ENCODE measurements at places on chromosomes 6 and 20.
A peak's percentile ranks its signal among the peaks of the same experiment; 100 is the strongest.

- no peak for DNase-seq
Observed at GRCh38 chr20:43011491-43011890, 178.2 kb downstream of the PTPRT start.

GRCh38 chr20:51199920-51200319 lies 177.0 kb upstream of the KCNG1 start:
- no peak for DNase-seq

GRCh38 chr6:85403331-85404015 lies 46.4 kb upstream of the NT5E start:
- peak; percentile 93 for DNase-seq

DNA sequence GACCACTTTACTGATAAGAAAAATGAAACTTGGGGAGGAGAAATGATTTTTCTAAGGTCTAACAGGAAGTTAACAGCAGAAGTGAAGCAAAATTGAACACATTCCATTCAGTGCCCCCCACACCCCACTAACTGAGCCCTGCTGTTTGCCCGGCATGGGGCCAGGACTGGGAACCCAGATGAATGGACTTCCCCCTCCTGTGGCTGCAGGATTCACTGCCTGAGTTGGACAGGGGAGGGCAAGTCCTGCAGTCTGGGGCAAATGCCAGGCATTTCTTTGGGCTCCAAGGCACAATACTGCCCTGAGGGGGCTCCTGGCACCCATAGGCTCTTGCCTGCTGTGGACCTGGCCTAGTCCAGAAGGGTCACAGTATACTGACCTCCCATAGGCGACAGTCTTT lies 28.3 kb downstream of the FYN start:
- no peak for DNase-seq

DNA sequence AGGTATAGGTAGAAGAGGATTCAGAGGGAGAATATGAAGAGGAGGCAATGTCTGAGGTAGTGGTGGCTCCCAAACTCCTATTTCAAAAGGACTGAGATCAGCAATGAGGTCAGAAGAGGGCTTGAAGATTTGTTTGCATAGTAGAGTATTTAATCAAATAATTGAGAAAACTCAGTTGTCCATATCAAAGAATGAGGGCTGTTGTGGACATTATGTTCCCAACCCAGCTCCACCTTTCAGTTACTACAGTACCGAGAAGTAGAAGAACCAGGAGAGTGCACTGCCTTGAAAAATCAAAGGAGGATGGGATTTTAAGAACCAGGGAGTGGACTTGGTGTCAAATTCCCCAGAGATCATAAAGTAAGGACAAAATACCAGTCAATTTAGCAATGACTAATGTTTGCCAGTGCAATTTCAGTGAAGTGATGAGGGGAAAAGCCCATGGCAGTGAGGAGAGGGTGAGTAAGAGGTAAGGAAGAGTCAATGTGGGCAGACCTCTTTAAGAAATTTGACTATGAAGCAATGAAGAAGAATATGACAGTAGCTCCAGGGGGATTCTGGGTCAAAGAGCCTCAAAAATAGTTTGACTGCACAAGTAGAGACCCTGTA lies 382.4 kb downstream of the PKHD1 start:
- no peak for DNase-seq

DNA sequence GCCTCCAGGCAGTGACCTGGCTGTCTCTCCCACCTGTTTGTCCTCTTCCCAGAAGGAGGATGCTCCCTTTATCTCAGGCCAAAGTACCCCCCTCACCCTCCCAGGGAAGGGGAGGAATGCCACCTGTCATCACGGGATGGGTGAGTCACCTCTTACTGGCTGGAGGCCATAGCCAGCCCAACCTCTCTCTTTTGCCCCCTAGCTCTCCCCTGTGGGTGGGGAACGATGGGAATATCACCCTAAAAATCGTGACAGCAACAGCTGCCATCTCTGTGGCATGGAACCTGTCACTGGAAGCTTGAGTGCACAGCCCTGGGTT lies 137.5 kb upstream of the PTPN1 start:
- no peak for DNase-seq

DNA sequence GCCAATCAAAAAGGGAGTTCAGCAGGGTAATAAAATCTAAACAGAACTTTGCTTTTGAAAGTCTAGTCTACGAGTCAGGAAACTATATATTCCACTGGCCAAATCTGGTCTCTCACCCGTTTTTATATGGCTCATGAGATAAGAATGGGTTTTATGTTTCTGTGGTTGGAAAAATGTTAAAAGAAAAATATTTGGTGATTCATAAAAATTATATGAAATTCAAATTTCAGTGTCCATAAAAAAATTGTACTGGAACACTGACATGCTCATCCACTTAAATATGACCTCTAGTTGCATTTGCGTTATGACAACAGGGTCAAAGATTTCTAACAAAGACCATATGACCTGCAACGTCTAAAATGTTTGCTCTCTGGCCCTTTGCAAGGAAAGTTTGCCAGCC lies 22.3 kb upstream of the LAMP5 start:
- DNase-seq, result peak; percentile 56

GRCh38 chr20:1207293-1207878 lies 4.1 kb downstream of the C20orf202 start:
- DNase-seq, result no peak

DNA sequence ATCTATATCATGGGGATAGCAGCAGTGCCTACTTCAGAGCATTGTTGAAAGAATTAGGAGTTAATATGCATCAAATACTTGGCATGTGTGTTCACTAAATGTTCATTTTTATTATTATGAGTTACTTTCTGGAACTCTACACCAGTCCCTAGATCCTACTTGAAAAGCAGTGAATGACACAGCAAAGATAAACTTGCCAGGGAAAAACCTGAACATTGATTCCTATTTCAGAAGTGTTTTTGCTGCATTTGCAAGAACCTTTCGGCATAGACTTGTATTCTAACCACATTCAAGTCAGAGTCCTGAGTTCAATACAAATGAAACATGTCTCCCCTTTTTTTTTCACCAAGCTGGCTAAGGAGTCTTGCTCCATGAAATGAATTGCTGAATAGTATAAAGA lies 187.4 kb upstream of the TAB2 start:
- no peak for DNase-seq

DNA sequence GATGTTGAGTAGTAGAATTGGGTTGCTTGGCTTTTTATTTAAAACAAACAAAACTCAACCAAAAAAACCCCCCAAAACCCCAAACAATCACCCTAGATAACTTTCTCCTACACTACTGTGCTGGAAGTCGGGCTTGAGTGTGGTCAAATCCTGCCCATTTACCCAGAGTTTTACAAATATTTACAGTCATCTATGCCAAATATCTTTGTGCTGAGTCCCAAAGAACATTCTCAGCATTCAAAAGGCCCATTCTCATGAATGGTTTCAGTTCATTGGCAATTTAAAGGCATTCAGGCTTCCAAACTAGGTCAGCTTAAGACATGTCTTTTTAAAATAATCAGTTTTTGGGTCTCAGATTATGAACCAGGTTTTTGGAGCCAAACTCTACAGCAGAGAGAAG lies 1.8 kb downstream of the RNF144B start:
- DNase-seq, result peak; percentile 75

GRCh38 chr6:130766239-130767144 lies 60.7 kb upstream of the SMLR1 start:
- peak; percentile 17 for DNase-seq

DNA sequence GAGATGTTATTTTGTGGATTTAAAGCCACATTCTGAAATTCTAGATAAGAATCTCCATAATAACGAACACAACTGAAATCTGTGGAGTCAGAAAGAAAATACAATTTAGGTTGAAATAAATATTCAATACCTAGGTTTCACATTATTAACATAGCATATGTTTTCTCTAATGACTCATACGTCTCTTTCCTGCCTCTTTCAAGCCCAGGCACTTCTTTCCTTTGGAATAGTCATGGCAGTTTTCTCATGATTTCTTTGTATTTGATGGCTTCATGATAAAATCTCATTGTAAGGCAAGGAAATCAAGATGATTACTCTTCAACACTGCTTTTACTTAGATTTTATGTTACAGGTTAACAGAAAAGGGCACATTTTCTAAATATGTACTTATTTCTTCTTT lies 803.7 kb downstream of the PHF3 start:
- no peak for DNase-seq

DNA sequence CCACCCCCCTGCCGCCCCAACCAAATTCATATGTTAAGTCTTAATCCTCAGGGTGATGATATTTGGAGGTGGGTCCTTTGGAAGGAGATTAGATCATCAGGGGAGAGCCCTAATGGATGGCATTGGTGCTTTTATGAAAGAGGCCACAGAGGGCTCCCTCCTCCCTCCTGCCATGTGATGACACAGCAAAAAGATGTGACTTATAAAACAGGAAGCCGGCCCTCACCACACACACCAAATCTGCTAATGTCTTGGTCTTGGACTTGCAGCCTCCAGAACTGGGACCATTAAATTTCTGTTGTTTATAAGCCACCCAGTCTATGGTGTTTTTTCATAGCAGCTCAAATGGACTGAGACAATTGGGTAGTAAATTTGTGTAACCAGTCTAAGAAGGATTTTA lies 176.3 kb downstream of the ADGRG6 start:
- peak; percentile 55 for DNase-seq

- DNase-seq, result no peak
Observed at GRCh38 chr6:93586306-93586705, 166.9 kb upstream of the EPHA7 start.

GRCh38 chr6:79028641-79029314 lies 49.3 kb downstream of the PHIP start:
- peak; percentile 28 for DNase-seq

DNA sequence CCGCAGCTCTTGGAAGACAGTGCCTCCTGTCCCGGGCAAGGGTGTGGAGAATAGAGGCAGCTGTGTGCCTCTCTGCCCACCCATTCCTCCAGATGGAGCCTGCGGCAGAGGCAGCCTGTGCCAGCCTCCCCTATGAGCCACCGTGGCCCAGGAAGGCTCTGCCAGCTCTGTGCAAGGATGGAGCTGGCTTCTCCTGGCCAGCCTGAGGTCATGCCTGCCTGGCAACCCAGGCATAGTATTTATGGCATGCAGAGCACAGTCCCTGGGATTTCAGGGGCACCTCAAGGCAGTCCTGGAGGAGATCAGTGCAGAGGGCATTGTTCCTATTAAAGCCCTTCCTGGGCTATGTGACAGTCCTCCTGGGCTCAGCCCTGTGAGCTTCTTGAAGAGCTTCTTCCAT lies 1.5 kb downstream of the EPB41L1 start:
- DNase-seq, result no peak

DNA sequence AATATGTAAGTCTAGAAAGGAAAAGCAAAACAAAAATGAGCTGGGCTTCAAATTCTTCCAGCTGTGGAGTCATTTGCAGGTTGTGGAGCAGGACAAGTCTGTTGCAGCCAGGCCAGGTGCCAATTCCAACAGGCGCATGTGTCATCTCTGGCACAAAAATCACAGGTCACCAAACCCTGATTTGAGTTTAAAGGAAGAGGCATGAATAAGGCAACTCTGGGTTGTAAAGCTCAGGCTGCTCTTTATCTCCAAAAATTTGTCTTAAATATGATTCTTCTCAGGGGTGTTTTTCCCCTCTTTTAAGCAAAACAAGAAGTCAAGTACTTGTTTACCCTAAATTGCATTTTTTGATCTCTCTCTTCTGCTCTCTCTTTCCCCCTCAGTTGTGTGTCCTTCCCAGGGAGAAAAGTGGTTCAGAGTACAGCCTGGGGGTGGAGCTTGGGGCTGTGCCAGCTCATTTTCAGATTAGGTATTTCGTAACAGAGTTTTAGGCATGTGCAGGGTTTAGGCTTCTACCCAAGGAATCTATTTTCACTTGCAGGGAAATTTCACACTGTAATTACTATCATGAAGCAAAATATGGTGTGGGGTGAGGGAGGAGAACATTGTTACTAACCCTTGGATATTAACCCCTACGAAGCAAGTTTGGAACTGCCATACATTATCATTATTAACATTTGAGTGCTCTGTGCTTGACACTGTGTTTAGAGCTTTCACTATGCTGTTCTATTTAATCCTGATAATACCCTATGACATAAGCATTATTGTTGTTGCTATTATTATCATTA lies 8.3 kb upstream of the NCOA3 start:
- DNase-seq, result peak; percentile 77

DNA sequence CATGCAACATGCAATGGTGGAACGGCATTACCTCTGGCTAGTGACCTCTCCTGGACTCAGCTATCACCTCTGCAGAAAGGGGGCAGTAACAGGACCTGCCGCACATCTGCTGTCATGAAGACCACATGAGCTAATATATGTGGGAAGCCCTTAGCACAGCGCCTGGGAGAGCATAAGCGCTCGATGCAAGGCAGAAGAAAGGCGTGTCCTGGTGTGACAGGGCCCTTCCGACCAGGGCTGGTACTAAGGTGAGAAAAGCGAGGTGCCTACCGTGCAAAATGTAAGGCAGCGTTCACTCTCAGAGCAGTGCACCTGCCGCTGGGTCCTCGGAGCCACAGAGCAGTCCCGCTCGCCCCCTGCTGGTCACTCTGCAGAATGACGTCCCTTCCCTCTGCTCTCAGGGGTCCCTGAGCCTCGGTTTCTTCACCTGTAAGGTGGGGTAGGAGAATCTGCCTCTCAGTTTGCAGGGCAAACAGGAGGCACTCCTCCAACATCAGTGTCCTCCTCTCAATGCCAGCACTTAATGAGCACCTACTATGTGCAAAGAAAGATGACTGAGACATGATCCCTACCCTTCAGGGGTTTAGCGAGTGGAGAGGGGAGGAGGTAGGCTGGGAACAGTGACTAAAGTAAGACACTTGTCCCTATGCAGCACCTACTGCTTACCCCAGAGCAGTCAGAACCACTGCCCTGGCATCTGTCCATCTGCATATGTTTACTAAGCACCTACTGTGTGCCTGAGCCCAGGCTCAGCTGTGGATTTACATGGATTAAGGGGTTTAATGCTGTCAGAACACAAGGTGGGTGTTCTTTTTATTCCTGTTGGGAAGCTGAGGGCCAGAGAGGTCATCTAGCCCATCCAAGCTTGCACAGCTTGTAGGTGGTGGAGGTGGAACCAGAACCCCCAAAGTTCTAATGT lies 41.1 kb upstream of the PTGIS start:
- peak; percentile 28 for DNase-seq

- no peak for DNase-seq
Observed at GRCh38 chr20:34084227-34084923, 27.7 kb downstream of the EIF2S2 start.

DNA sequence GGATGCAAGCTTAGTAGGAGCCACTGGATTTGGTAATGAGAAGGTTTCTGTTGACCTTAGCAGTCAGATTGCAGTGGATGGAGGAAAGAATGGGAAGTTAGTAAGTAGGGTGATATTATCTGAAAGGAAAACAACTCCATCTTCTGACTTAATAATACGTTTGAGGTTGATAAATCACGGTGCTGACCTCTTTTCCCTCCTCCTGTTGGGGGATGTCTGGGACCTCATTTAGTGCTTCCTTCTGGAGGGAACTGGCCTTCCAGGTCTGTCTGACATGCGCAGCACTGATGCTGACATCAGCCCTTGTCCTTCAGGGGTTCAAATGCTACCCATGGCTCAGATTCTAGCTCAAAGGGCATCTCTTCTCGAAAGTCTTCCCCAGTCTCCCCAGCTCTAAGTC lies 48.2 kb upstream of the AKAP12 start:
- no peak for DNase-seq

GRCh38 chr20:33172781-33173180 lies 4.8 kb downstream of the BPIFA2 start:
- DNase-seq, result no peak
